ENCODE measurements at places on chromosomes 3 and 15. TPM values are rescaled to one million over a fixed set of nuclear protein-coding genes. Genes with fewer than 3 reads are reported as not detected.

The SERF2 gene
- total RNA-seq: 683 TPM

The CYP1A1 gene
- 1.0 TPM for total RNA-seq

The ZIC1 gene
- not detected for total RNA-seq

The ARL6 gene
- total RNA-seq: 4.8 TPM

The PAK6 gene
- total RNA-seq: 0.43 TPM

The EXD1 gene
- not detected for total RNA-seq
